Prostate gland (tissue), 2 donors: ENCODE measurements at places on chromosomes 5 and 9. TPM values are rescaled to one million over a fixed set of nuclear protein-coding genes. Genes with fewer than 3 reads are reported as not detected.

The C5orf58 gene
- total RNA-seq = 15.7 TPM

The OCLN gene
- 26.8 TPM for total RNA-seq

The SOHLH1 gene
- total RNA-seq = not detected

The SPAAR gene
- 0.64 TPM for total RNA-seq

The MAP3K1 gene
- total RNA-seq = 40.6 TPM

The NRARP gene
- total RNA-seq = 24.3 TPM

The PCDHA12 gene
- total RNA-seq = 0.40 TPM

The ZNF618 gene
- 4.6 TPM for total RNA-seq

The SLC36A2 gene
- total RNA-seq = 0.74 TPM

The TAF11L10 gene
- not detected for total RNA-seq

The SPATA31A7 gene
- total RNA-seq = not detected

The ANKDD1B gene
- 2.7 TPM for total RNA-seq

The SLC36A3 gene
- not detected for total RNA-seq

The OR1Q1 gene
- not detected for total RNA-seq

The POLE3 gene
- 42.7 TPM for total RNA-seq

The MELK gene
- 1.1 TPM for total RNA-seq

The LRRC14B gene
- total RNA-seq = not detected

The CD72 gene
- 3.0 TPM for total RNA-seq
